Lung microvascular endothelial cell (primary cell): ENCODE measurements at places on chromosomes 7 and 10.

- no peak for DNase-seq
Observed at GRCh38 chr7:80873140-80873539, 45.7 kb downstream of the SEMA3C start.

DNA sequence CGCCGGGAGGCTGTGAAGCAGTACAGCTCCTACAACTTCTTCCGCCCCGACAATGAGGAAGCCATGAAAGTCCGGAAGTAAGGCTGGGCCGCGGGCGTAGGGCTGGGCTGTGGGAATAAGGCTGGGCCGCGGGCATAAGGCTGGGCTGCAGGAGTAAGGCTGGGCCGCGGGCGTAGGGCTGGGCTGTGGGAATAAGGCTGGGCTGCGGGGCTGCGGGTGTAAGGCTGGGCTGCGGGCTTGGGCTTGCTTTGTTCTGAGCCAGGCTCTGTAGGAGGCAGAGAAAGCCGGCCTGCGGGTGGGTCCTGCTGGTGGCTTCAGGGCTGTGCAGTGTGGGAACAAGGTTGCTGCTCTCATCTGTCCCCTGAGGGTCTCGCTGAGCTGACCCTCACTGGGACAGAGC lies 12.5 kb downstream of the PFKFB3 start:
- DNase-seq = no peak

DNA sequence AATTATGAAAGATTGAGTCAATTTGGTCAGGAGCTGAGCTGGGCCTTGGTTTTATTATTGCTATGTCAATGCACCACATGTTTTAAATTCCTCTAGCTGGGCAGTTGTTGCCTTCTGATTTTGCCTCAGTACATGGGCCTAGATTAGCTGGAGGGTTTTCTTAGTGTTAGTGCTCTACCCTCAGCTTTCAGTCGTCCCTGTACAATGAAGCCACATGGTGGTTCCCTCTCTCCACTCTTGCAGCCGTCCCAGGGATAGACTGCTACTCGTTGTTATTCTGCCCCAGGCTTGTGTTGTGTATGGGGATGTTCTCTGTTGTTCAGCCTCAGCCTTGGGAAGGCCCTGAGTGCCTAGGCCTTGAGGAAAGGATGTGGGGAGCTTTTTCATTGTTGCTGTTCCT lies 37.0 kb downstream of the NHLRC2 start:
- DNase-seq = no peak

DNA sequence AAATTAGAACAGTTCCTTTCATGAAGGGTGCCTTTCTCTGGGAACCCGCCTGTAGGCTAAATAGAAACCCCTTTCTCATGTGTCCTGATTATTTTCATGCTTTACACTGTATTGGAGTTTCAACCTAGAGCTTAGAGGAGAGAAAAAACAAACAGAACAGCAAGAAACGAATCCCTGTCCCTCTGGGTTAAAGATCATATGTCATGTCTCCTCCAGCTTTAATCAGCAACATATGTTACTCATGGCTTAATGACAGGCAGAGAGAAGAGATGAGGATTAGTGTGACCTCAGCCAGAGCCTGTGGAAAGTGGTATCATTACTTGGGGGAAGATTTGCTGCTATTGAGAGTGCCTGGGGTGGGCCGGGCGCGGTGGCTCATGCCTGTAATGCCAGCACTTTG lies 32.1 kb downstream of the CRCP start:
- no peak for DNase-seq

- DNase-seq = no peak
Observed at GRCh38 chr7:37768611-37769010, 79.8 kb upstream of the NME8 start.

DNA sequence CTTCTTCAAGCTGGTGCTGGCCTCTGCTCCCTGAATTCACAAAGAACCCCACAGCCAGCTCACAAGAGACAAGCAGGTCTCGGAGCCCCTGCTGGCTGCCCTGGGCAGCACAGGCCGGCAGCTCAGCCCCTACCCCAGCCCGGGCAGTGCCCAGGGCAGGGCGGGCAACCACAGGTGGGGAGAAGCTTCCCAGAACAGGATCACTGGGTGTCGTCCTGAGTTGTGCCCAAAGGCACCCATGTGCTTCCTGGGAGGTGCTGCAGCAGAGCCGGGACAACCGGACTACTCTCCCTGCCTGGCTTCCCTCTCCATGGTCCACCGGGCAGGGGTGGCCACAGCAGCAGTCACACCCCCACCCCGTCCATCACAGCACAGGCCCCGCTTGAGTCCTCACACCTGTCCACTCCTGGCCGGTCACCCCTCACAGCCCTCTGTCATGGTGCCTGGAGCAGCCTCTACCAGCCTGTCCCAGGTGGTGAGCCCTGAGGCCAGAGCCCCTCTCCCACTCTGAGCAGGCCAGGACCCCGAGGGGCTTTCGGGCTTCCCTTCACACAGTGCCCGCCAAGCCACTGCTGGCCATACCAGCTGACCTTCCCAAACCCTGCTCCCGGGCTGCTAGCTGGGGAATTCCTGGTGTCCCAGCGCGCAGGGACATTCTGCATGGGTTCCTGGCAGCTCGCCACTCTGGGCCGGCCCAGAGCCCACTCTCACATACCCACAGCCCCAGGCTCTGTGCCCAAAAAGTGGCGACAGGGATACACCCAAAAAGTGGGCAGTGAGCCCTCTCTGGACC lies 3.1 kb downstream of the RASGEF1A start:
- DNase-seq = no peak

- no peak for DNase-seq
Observed at GRCh38 chr7:45055016-45055415, 33.8 kb downstream of the NACAD start.
